Pons (tissue), 1 donor: ENCODE measurements at places on chromosomes 6 and 20.

DNA sequence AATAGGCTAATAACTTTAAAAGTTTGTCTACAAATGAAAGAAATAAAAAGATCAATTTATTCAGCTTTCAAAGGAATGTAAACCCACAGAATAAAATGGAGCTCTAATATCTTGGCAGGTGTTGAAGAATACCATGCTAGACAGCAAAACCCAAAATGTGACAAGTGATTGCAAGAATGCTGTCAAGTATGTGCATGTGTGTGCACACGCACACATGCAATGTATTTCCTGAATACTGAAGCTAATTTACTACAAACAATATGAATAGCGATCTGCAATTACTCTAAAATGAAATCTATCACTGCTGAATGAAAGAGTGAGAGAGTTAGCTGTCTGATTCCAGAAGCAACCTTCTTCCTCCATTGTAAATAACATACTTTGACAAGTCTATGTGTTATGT lies 179.2 kb upstream of the HSF2 start:
- no peak for DNase-seq

GRCh38 chr6:41646026-41646795 lies 7.9 kb downstream of the MDFI start:
- DNase-seq, result no peak

DNA sequence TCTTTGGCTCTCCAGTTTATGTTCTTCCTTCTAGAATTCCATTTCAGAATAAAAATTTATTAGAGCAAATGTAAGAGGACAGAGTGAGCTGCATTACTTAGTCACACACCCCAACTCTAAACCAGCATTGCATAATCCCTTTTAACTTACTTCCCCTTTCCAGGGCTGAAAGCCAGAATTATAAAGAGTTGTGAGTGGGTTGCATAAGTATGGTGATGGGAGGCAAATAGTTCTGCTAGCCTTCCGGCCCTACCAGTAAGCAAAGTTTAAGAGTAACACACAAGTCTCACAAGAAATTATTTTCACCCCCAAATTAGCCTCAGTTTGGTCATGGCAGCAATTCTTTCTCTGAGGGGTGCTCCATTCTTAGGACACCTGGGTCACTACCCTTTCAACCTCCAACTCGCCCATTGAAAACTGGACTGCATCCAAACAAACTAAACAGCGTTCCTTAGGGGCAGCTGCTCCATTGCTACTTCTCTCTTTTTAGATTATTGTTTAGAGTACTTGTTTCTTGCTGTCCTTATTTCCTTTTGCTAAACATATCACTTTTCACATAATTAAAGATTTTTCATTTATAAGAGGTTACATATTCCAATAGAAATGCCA lies 1.6 kb downstream of the KIAA0408 start:
- peak; percentile 71 for DNase-seq

DNA sequence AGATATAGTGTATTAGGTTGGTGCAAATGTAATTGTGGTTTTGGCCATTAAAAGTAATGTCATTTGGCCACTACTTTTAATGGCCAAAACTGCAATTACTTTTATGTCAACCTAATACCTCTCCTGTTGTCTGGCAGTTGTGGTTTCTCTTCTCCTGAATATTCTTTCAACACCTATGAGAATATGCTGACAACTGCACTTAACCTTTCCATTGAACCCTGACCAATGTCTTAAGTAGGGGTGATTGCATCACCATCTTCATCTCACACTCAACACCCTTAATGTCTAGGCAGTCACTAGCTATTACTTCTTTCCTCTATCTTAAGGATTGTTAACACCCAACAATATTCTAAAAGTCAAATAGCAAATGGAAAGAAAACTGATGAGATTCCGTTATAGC lies 200.5 kb upstream of the HSF2 start:
- no peak for DNase-seq

DNA sequence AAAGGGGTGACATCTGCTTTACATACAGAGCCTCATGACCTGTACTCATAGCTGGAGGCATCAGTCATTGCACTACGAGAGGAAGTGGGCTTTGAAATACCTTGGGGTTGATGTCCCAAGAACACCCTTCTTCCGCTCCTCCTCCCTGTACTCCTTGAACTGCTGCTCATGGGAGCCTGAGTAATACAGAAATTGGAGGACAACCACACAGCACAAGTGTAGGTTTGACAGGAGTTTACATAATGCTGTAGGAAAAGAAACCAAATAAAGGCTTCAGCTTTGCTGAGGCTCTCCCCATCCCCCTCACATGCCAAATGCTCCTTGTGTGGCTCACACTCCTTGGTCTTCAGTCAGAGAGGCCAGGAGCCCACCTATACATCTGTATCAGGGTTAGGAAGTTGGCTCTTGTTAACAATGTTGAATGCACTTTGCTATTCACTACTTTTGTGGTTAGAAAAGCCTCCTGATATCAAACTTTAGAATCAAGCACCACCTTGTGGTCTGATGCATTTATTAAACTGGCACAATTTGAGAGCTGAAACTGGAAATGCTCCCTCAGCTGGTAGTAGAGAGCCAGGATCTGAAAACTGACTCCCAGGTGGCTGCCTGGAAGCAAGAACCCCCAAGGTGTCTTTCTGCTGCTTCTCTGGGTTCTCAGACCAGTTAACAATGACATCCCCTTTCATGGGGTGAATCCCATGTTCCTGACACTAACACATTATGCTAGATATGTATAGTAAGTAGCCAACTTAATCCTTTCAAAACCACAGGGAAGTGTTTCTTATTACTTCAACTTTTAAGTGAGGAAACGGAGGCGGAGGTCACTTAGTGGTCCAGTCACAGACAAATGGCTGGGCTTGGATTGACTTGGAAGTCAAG lies 56.2 kb upstream of the EDN1 start:
- peak; percentile 95 for DNase-seq

DNA sequence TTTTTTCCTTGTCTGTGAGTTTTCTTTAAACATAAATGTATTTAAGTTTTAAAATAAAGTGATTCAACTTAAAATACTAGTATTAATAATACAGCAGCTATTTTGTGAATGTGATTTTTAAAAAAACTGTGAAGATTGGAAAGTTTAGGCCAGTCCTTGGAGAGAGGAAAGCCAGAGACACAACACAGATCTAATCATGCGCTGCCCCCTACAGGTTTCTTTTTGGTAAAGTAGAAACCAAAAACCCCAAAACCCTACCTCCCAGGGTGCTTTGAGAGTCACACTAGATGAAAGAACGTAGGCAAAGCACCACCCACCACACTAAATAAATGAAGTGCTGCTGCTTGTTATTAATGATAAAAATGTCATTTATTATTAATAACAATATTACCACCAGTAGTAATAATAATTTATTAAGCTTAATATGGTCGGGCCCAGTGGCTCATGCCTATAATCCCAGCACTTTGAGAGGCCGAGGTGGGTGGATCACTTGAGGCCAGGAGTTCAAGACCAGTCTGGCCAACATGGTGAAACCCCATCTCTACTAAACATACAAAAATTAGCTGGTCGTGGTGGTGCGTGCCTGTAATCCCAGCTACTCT lies 33.7 kb downstream of the SLC9A8 start:
- peak; percentile 73 for DNase-seq

DNA sequence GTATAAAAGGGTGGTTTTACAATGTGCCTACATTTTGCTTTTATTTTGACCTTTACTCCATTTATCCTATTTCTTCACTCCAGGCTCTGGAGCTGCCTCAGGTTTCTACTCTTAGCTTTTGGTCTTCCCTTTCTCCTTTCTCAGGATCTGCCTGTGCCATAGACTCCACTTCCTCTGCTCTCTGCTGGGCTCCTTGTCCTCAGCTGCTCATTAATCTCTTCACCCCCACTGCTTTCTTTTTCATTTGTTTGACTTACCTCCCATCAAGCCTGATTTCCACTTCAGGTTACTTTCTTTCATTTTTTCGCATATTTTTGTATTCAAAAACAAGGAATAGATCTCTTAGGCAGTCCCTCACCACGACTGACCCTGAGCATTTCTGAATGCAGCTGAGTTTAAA lies 106.8 kb downstream of the COL19A1 start:
- no peak for DNase-seq

GRCh38 chr6:127514773-127515227 lies 4.3 kb downstream of the MTCL3 start:
- DNase-seq, result peak; percentile 62

GRCh38 chr20:47286681-47287080 lies 69.8 kb downstream of the ZMYND8 start:
- no peak for DNase-seq

- DNase-seq, result no peak
Observed at GRCh38 chr6:53172468-53172803, 23.8 kb upstream of the GCM1 start.
